LHCN-M2 (cell line): ENCODE measurements at places on chromosomes 7 and 10. TPM values are rescaled to one million over a fixed set of nuclear protein-coding genes. Genes with fewer than 3 reads are reported as not detected.

GRCh38 chr7:79051915-79052314 is 401.6 kb downstream of the MAGI2 start:
- no peak for DNase-seq

DNA sequence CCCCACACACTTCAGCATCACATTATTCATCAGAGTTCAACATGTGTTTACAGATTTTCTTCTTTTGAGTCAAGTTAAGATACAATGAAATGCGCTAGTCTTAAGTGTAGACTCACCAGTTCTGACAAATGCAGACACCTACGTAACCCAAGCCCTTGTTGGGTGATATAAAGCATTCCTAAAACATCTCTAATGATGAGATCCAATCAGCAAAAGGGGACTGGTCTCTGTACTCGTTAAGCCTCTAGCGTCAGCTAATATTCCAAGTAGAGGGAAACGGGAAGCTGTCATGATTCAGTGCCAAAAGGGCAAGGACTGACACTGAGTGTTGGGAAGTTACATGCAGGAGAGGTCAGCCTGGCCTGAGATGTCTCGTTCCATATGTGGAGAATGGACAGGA is 38.7 kb upstream of the TRIL start:
- no peak for DNase-seq

The PAPOLB gene
- total RNA-seq = under 0.01 and 0.13 TPM in 2 replicates

The RADIL gene
- total RNA-seq = 2.5 and 3.5 TPM in 2 replicates

GRCh38 chr7:47583739-47584535 is 2.0 kb upstream of the TNS3 start:
- no peak for DNase-seq

DNA sequence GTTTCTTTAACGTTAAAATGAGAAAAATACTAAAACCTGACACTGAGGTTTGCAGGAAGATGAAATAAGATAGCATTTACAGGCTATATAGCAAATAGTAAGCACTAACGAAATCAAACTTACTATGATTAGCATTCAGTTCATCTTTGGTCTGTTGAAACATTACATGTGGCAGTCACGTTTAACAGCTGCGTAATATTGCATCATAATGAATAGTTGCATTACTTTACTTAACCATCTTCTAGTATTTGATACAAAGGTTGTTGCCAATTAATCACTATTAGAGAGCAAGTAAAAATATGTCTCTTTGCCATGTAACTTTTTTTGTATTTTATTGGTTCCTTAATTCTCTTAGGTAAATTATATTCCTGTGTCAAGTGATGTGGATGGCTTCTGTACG is 131.8 kb upstream of the GHITM start:
- no peak for DNase-seq

The FAM200A gene
- 11.4 and 15.0 TPM in 2 replicates for total RNA-seq
